Osteoblast (primary cell): ENCODE measurements at places on chromosomes 2 and 18. TPM values are rescaled to one million over a fixed set of nuclear protein-coding genes. Genes with fewer than 3 reads are reported as not detected.

The CD28 gene
- not detected in 2 replicates for total RNA-seq

The NAT8 gene
- total RNA-seq: not detected in 2 replicates

GRCh38 chr2:120879431-120880295 is 144.0 kb downstream of the GLI2 start:
- DNase-seq: peak; percentile 93

DNA sequence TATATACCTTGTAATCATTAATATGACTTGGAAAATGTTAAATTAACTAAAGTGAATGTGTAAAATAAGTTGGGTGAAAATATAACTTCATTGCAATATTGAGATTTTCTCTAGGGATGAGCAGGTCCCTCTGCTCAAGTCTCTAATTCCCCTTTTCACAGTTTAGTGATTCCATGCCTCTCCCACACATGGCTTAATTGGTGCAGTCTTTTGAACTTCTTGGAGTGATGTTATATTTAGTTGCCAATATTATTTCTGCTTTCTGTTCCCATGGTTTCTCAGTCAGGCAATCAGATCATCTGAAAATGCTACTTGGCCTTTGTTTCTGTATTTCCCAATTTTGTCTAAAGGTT is 233.7 kb upstream of the SPOPL start:
- DNase-seq: no peak

The GAREM1 gene
- 3.6 and 5.0 TPM in 2 replicates for total RNA-seq

DNA sequence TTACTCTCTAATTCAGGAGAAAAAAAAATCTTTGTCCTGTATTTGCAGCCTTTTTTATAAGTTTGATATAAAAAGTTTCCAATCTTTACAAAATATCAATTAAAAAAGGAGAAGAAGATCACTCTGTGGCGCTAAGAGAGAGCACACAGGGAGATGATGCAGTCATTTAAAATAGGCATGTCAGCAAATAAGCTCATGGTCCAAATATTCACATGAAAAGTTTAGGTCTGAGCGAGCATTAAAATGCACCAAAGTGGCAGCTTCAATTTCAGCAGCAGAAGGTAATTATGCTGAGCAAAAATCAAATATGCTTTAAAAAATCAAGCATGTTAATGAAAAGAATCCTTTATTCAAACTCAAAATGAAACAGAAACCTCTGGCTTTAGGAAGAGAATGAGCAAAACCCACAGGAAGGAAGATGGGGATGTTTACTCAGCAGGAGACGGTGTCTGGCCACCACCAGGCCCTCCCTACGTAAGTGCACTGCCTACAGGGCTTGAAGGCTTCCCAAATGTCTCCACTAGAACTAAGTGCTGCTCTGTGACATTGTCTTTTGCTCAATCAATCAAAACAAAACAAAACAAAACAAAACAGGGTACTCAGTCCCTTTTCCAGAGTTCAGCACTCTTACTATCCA is 120.4 kb downstream of the L3MBTL4 start:
- DNase-seq: no peak

DNA sequence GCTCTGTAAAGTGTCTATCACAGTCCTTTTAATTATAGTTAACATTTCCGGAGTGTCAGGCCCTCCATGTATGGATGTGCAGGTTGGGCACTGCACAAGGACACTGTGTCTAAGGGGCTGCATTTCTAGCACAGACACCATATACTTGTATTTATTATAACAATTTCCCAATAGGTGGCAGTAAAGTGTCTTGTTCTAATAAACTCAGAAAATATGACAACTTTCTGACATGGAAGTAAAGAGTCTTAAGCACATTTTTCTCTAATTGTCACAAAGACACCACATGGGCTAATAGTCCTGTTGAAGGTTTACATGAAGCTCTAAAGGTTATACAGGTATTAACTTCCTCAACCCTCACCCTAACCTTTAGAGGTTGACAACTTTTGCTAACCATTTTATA is 156.6 kb downstream of the DYSF start:
- peak; percentile 90 for DNase-seq

GRCh38 chr18:420661-421246 is 79.7 kb downstream of the COLEC12 start:
- no peak for DNase-seq

GRCh38 chr2:40227210-40227609 is 224.7 kb downstream of the SLC8A1 start:
- DNase-seq: no peak

- DNase-seq: no peak
Measured at GRCh38 chr2:47193607-47194006, 38.5 kb upstream of the STPG4 start.

GRCh38 chr2:56314371-56314770 is 130.6 kb downstream of the CCDC85A start:
- no peak for DNase-seq

DNA sequence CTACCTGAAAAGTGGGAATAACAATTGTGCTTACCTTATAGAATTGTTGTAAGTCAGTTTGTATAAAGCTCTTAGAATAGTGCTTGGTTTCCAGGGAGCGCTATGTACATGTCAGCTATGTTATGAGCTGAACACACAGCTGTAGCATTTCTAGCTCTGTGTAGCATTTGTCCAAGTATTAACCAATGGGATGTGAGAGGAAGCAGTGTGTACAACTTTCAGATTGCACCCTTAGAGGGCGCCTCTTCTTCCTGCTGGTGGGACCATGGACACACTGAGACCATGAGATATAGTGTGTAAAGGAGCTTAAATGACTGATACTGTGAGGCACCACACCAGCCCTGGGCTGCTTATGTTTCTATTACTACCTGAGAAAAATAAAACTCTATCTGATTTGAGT is 380.2 kb downstream of the LNPK start:
- no peak for DNase-seq

The GCG gene
- not detected in 2 replicates for total RNA-seq

DNA sequence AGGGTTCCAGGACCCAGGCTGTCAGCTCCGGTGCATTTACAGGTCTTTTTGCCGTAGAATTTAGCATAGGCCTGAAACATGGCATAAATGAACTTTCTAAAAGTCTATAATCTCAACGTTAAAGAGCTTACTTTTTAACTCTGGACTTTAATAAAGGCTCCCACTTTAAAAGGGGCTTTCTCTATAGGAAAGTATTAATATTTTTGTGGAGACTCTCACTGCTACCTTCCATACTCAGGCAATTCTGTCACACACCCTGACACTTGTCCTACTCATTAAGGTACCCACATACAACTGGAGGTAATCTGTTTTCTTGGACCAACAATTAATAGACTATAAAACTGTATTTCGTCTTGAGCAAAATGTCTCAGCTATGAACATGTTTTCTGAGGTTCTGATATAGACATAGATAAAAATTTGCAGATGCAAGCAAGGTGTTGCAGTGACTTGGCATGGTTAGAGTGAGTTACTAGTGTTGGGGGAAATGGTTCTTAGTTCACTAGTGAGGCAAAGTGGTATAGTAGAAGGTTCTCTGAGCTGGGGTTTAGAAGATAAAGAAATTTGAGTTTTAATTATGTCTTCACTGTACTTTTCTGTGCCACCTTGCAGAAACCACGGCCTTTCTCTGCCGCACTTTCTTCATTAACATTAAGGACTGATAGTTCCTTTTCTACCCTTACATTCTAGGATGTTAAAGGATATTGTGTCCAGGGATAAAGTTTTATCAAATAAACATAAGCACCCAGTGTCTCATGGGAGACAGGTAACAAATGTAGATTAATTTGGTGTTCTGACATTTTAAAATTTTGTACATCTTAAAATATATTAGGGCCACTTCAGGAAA is 10.8 kb upstream of the NR4A2 start:
- no peak for DNase-seq

DNA sequence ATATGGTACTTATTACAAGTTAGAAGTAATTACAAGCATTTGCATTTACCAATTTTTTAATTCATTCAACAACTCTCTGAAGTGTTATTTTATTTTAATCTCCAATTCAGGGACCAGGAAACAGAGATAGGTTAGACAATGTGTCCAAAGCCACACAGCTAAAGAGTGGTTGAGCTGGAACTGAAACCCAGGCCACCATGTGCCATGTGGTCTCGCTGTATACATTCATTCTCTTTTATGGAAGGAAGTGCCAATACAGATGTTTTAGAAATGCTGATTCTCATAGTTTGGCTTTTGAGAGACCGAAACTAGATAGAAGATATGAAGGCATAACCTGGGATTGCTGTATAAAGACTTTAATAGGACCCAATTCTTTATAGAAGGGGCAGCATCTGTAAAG is 684.6 kb upstream of the ID2 start:
- DNase-seq: no peak

DNA sequence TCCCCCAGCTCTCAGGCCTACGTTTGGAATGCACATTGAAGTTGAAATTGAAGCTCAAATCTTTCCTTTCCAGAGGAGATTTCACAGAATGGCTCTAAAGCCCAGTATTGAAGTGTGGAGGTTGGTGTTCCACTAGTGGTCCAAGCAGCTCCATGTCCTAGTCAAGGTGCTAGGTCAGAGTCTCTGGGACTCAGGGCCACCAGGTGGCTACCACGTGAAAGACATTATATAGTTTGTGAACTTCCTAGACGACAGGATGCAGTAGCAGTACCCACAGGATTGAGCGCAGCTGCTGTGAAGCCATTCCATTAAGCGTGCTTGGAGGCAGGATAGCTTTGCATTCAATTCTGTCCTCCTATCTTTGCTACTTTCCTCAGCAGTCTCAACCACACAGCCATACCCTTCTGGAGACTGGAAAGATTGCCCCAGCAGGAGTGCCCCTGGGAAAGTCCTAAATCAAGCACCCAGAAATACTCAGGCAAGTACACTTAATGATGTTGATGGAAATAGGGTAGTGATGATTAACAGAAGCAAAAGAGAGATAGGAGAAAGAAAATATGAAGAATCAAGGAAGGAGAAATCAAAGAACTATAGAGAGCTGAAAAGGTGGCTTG is 4.7 kb upstream of the TGFA start:
- DNase-seq: no peak

The CENPA gene
- total RNA-seq: 2.2 and 2.9 TPM in 2 replicates

GRCh38 chr2:201953880-201954279 is 79.8 kb upstream of the FZD7 start:
- DNase-seq: no peak

DNA sequence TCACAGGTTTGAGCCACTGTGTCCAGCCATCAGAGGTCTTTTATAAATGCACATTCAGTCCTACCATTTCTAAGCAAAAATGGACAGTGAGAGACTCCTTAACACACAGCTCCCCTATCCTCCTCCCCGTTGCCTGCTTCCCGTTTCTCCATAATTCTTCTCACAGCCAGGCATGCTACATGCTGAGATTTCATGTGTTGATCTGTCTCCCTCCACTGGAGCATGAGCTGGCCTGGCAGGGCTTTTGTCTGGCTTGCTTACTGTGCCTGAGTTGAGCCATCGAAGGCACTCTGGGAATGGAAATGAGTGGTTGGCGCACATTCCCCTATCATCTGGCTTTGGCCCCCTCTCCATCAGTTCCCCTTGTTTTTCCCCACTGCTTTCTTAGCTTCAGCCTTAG is 413.5 kb downstream of the PTPRM start:
- DNase-seq: no peak

- no peak for DNase-seq
Measured at GRCh38 chr2:226885769-226886435, 50.0 kb downstream of the RHBDD1 start.

The TUBB8B gene
- total RNA-seq: not detected in 2 replicates

DNA sequence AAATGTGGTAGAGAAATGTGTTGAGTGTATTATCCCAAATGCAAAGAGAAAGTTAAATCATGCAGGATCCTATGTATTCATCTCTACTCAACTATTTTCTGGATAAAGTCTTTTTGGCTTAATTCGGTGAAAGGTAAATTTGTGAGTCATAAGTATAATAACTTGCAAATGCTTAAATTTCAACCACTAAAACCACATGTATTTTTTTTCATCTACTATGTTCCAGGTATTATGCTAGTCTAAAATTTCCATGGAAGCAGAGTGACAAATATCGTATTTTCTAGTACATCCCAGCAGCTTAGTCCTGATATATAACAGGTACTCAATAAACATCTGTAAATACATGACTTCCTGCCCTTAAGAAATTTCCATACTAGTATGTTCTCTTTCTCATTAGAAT is 6.2 kb downstream of the ALS2 start:
- no peak for DNase-seq

DNA sequence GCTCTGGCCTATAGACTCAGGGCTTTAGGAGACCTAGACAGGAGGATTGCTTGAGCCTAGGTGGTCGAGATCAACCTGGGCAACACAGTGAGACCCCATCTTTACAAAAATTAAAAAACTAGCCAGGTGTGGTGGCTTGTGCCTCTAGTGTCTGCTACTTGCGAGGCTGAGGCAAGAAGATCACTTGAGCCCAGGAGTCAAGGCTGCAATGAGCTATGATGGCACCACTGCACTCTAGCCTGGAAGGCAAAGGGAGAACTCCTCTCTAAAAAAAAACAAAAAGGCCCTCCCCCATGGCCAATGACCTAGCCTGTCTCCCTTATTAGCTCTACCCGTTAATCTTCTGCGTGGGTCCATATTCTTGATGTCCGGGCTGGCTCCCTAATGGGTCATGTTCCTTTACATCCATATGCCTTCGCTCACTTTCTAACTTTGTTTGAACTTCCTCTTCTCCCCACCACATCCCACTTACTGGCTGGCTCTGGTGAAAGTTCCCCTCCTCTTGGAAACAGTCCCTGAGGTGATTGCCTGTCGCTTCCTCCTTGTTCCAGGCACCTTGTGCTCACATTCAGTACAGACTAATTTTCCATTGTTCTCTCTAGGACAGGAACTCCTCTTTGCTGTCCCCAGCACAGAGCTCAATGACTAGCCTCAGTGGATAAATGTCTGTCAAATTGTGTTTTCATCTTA is 103.0 kb downstream of the AFF3 start:
- DNase-seq: no peak

The TLX2 gene
- total RNA-seq: under 0.01 and 0.36 TPM in 2 replicates

GRCh38 chr2:124333784-124334183 is 308.7 kb downstream of the CNTNAP5 start:
- no peak for DNase-seq

DNA sequence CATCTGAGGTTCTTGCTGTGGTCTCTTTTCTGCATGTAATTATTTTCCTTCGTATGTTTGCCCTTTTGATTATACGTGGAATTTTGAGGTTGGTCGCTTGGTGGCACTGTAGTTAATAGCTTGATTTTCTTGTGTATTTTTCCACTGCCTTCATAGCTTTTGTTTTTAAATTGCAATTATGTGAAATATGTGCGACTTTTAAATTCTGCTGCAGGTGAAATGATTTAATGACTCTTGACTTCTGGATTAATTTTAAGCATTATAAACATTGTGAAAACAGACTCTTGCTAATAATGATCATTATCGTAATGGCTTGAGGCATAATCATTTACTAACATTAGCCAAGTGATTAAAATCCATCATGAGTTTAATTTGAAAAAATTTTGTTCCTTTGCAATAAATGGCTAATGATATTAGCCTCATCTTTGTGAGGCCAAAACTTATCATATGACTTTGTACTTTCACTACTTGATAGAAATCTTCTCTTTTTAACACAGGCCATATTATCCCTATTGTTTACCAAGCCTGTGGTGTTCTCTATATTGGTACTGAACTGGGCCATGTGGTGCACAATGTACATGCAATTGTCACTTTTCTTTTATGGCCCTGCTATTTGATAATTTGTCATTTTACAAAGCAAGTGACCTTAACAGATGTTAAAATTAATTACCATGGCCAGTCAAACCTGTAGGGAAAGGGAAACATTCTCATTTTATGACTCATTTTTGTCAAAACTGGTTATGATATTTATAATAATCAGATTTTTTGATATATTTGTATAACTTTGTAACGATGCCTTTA is 62.8 kb upstream of the NEUROD1 start:
- DNase-seq: no peak

The UNC80 gene
- total RNA-seq: not detected in 2 replicates
